ENCODE measurements at places on chromosomes 2 and 18.

GRCh38 chr2:188952901-188953300 is 21.3 kb upstream of the COL3A1 start:
- DNase-seq = no peak

DNA sequence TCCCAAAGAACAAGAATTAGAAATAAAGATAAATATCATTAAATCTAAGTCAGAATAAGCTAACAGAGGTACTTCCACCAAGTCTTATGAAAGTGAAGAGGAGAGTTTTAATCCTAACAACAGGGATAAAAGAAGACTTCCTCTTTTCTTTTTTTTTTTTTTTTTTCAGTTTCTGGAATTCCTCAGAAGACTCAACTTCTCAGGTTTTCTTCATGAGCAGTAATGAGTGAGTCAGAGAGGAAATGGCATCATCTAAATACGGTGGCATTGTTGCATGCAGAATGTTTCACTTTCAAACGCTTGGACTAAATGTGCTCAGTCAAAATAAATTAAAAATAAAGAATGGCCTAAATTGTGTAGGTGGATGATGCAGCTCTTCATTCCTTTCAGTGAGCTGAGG is 45.6 kb upstream of the ARHGAP15 start:
- DNase-seq = peak; percentile 72

DNA sequence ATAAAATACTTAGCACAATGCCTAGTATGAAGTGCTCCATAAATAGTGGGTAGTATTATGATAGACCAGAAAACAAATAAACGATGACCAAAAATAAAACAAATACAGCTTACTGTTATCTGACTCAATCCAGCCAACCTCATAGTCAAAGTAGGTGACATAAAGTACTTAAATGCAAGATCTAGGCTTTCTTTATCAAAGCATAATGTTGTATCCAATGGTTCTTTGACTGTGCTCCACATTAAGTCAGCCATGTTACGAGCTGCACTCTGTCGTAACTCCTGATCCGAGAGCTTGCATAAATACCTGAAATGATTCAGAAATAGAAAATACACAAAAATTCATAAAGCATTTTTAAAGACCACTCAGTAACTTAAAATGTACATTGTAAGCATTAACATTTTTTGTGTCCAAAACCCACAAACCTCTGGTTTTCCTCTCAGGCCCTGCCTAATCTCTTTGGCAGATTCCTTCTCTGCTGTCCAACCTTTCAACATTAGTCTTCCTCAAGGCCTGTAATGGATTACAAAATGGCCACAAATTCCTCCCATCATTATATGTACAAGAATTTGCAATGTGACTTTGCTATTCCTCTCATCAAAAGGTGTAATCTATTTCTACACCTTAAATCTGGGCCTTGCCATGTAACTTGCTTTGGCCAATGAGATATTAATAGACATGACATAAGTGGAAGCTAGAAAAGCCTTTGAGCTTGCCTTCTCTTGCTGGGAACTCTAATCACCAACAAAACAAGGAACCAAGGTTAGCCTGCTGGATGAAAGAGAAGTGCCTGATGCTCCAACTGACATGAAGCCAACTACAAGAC is 90.6 kb downstream of the USP34 start:
- no peak for DNase-seq

- no peak for DNase-seq
Measured at GRCh38 chr2:177207101-177207500, 5.5 kb upstream of the HNRNPA3 start.

GRCh38 chr2:217837530-217837929 is 165.3 kb downstream of the TNS1 start:
- DNase-seq = no peak

GRCh38 chr2:71813807-71814470 is 333.7 kb downstream of the CYP26B1 start:
- DNase-seq = no peak

GRCh38 chr2:129252781-129253460 is 726.5 kb upstream of the RAB6C start:
- DNase-seq = peak; percentile 6

- no peak for DNase-seq
Measured at GRCh38 chr18:38427736-38428135, 862.1 kb upstream of the CELF4 start.

- no peak for DNase-seq
Measured at GRCh38 chr2:22887426-22887825, 497.6 kb upstream of the KLHL29 start.

DNA sequence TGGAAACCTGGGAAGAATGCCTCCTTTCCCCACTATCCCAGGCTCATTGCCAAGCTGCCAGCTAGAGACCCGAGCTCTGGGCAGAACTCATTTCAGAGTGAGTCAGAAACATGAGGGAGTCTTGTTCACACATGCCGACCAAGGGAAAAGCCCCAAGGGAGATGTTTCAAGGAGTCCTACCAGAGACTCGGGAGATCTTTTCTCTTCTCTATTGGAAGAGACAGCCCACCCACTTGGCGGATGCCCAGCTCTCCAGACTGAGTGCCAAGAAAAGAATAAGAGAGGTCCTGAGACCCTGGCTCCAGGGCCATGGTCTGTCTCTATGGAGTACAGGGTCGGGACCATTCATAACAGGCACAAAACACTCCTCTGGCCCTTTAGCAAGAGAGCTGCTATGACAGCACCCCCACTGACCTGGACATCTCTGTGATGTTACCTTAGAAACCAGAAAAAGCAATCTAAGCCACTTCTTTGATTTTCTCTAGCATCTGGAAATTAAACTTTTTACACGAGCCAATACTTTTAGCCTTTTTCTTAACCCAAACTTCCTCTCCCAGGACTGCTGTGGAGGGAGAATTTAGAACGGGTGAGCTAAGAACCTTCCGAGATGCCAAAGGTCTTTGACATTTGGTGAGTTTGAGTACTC is 18.5 kb upstream of the IGFBP5 start:
- DNase-seq = peak; percentile 95

- no peak for DNase-seq
Measured at GRCh38 chr2:184339966-184340365, 258.4 kb upstream of the ZNF804A start.

DNA sequence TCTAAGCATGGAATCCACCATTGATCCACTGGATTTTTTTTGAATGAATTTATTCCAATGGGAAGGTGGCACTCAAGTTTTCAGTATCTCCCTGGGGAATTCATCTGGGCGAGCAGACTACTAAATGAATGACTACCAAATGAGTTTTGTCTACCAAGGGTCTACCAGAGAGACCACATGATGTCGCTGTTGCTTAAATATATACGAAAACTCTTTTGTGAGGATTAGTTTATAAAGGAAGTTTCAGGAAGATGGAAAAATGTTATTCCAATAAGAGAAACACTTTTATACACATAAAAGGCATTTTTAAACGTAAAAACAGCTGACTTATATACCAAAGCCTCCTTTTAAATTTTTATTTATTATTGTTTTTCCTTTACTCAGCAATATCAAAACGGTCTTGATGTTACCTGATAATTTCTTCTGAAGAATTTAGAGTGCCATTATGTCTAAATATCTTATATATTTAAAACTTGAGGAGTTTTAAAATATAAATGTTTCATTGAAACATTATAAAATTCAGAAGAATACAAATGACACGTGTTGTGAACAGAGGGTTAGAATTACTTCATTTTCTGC is 139.7 kb downstream of the HRH4 start:
- DNase-seq = peak; percentile 72

GRCh38 chr18:9775178-9775577 is 67.1 kb downstream of the RAB31 start:
- DNase-seq = no peak

DNA sequence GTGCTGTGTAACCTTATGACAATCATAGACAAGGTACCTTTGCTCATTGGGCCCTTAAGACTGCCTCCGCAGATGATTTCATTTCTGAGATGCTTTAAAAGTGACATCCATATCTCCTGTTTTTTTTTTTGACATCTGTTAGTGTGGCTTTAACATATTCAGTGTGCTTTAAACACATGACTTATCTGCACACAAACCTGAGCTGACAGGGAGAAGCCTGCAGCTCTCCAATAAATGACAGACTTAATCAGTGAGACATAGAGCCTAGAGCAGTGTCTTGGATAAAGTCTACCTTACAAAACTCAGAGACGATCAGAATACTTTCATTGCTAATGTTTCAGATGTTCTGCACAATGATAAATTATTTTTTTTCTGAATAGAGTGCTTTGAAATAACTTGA is 130.7 kb downstream of the UBE2E3 start:
- DNase-seq = no peak

- peak; percentile 28 for DNase-seq
Measured at GRCh38 chr2:205261516-205262020, 420.7 kb upstream of the NRP2 start.

DNA sequence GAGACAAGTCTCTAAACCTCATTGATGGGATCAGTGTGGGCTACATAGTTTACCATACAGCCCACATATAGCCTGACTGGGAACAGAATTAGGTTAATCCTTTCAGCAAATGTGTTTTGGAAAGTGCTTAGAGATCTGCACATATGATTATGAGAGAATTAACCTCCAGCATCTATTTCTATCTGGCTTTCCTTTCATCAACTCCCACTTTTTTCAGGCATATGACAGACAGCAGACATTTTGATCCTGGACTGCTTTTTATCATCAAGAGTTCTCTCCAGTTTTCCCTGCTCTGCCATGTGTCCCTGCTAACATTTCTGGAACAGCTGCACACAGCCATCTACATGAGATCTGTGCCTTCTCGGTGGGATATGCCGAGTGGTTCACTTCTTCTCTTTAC is 139.5 kb upstream of the LRP1B start:
- DNase-seq = no peak

GRCh38 chr18:36441426-36442240 is 144.1 kb downstream of the FHOD3 start:
- peak; percentile 72 for DNase-seq

DNA sequence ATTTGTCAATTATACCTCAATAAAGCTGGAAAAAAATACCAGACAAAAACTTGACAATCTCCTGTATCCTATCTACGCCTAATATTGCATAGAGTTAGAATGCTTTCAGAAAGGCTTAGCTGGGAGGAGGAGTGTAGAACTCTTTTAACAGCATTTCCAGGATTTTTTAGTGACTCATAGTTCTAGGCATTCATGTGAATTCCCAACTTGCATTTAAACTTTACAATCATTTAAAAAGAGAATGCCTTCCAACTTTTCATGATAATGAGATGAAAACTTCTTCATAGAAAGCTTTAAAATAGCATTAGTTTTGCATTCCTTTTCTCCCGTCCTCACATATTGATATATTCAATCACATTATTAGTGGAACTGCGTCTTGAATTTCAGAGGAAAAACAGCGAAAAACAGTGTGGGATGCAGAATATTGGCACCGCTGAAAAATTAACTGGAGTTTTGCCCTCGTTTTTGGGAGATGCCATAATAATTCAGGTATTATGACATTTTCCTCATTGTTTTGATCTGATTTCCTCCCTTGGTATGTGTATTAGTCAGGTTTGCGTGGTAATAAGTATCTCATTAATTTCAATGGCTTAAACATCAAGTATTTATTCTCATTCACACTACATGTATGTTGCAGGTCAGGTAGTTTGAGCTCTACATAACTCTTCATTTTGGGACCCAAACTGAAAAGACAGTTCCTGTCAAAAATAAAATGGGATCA is 293.2 kb upstream of the FIGN start:
- peak; percentile 72 for DNase-seq

- no peak for DNase-seq
Measured at GRCh38 chr2:83042053-83042452, 1417.0 kb downstream of the SUCLG1 start.

GRCh38 chr2:191666226-191666625 is 11.7 kb upstream of the NABP1 start:
- peak; percentile 78 for DNase-seq

DNA sequence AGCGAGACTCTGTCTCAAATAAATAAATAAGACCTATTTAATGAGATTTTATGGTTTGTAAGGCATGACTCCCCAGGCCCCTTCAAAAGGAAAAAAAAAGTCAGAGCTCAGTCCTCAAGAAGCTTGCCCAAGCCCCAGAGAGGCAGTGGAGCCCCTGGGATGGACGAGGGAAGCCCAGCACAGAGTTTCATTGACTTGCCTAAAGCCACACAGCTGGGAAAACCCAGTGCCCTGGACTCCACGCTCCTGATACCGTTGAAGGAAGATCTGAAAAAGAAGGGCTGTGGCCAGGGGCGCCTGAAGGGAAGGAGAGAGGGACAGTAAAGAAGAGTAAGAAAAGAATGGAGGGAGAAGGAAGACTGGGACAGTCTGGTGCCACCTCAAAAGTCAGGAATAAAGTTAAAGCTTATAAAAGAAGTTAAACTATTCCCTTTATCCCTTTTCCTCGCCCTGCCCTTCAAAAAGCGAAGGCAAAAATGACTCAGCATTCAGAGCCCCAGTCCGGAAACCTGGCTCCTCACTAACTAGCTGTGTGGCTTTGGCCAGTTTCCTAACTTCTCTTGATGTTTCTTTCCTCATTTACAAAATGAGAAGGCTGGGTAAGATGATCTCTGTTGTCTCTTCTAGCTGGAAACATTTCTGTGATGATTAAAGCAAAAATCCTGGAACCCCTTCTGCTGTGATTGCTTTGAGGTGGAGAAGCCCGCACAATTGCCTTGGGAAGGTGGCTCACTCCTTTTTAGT is 46.7 kb downstream of the LYPD1 start:
- peak; percentile 89 for DNase-seq

GRCh38 chr18:8996771-8997432 is 105.6 kb upstream of the NDUFV2 start:
- DNase-seq = no peak

- no peak for DNase-seq
Measured at GRCh38 chr2:132404056-132404455, 12.5 kb upstream of the GPR39 start.

- DNase-seq = no peak
Measured at GRCh38 chr18:50356036-50356945, 18.6 kb upstream of the SKA1 start.

DNA sequence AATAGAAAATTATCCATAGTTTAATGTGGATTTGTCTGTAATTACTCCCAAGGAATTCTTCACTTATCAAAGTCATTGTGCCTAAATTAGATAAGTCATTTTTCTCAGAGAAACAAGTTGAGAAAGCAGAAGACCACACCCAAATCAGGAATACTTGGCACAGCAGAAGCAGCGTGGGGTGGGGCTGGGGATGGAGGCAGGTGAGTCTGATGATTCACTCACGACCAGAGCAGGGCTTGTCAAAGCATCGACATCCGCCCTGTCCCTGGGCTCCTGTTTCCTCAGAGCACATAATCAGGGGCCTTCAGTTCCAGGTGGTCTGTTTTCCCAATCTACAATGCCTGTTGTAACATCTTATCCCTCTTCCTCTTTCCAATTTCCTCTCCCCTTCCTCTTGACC is 31.5 kb upstream of the COLEC12 start:
- no peak for DNase-seq

GRCh38 chr2:232336241-232336736 is 42.3 kb upstream of the ALPP start:
- no peak for DNase-seq
